Renal cortex interstitium (tissue), 15 donors: ENCODE measurements at places on chromosomes 16 and 17. TPM values are rescaled to one million over a fixed set of nuclear protein-coding genes. Genes with fewer than 3 reads are reported as not detected.

SLX1B gene
- 9.9 TPM for polyA plus RNA-seq

KRT27 gene
- not detected for polyA plus RNA-seq

CHST6 gene
- 0.65 TPM for polyA plus RNA-seq

CHST4 gene
- 0.29 TPM for polyA plus RNA-seq

TAX1BP3 gene
- 88.5 TPM for polyA plus RNA-seq

EIF4A3 gene
- 122 TPM for polyA plus RNA-seq

COG1 gene
- polyA plus RNA-seq = 49.3 TPM

PRSS21 gene
- polyA plus RNA-seq = 0.30 TPM

CCL4L2 gene
- polyA plus RNA-seq = 1.8 TPM

CDH3 gene
- 63.0 TPM for polyA plus RNA-seq

SGF29 gene
- polyA plus RNA-seq = 25.1 TPM

CRHR1 gene
- polyA plus RNA-seq = not detected

GLIS2 gene
- 29.1 TPM for polyA plus RNA-seq

ADAD2 gene
- 0.73 TPM for polyA plus RNA-seq

ANKRD13B gene
- 7.5 TPM for polyA plus RNA-seq

CTCF gene
- polyA plus RNA-seq = 72.5 TPM

CXCL16 gene
- polyA plus RNA-seq = 10.1 TPM

HSPB9 gene
- polyA plus RNA-seq = 0.12 TPM

SP2 gene
- polyA plus RNA-seq = 22.6 TPM

NRN1L gene
- polyA plus RNA-seq = 0.43 TPM

CLEC10A gene
- polyA plus RNA-seq = 0.89 TPM

CTF1 gene
- polyA plus RNA-seq = 8.3 TPM

KRTAP2-1 gene
- polyA plus RNA-seq = not detected

ACSM2B gene
- 67.6 TPM for polyA plus RNA-seq

ARRB2 gene
- 29.8 TPM for polyA plus RNA-seq

CSH1 gene
- 0.83 TPM for polyA plus RNA-seq

DNAH9 gene
- 4.6 TPM for polyA plus RNA-seq

KRT12 gene
- not detected for polyA plus RNA-seq

CD300A gene
- polyA plus RNA-seq = 2.8 TPM
